Hepatocyte (in vitro differentiated cells): ENCODE measurements at places on chromosomes 5 and 9.
A peak's percentile ranks its signal among the peaks of the same experiment; 100 is the strongest.

DNA sequence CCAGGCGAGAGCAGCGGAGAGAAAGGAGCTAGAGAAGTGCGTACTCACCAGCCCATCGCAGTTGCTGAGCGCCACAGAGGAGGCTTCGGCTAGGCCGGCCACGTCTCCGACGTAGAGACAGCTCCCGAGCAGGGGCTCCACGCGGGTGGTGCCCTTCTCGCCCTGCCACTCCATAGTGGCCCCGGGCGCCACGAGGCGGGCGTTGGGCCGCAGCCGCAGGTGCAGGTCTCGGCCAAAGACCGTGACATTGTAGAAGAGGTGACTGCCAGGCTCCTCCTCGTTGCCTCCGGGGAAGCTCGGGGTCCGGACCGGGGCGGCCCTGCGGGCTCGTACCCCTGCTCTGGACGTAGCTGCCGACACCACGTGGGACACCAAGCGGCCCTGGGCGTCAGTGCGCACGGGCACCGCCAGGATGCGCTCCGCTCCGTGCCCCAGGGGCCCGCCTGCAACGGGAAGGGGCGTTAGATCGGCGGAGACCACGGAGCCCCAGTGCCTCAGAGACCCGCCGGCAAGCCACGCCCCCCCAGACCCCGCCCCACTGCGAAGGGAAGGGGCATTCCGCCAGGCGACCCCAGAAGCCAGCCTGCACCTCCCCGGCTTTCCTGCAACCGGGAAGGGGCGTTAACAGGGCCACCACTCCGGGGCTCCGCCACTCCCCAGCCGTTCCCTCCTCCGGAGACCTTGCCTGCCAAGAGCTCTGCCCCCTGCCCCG, 1.4 kb downstream of the ADAMTS2 start:
- H3K36me3 ChIP-seq, result no peaks in the 10 kb centered on the region
- H3K27ac ChIP-seq, result peak overlapping the region; percentile 33
- DNase-seq, result peak; percentile 67
- H3K4me3 ChIP-seq, result peak overlapping the region; percentile 67
- peaks cover 48% of the 10 kb centered on the region for H3K27me3 ChIP-seq

- H3K4me1 ChIP-seq, result peaks cover 5% of the 10 kb centered on the region
- H3K4me3 ChIP-seq, result no peak overlapping the region
- DNase-seq, result no peak
- H3K27me3 ChIP-seq, result no peaks in the 10 kb centered on the region
Measured at GRCh38 chr5:178476972-178477754, 113.0 kb downstream of the COL23A1 start.

- H3K4me3 ChIP-seq, result no peak overlapping the region
- H3K27ac ChIP-seq, result no peak overlapping the region
- no peaks in the 10 kb centered on the region for H3K4me1 ChIP-seq
- H3K36me3 ChIP-seq, result no peaks in the 10 kb centered on the region
Measured at GRCh38 chr5:38420691-38421390, 135.6 kb downstream of the LIFR start.

GRCh38 chr9:78383130-78383529, 86.2 kb downstream of the PSAT1 start:
- no peaks in the 10 kb centered on the region for H3K4me1 ChIP-seq
- no peak overlapping the region for H3K27ac ChIP-seq
- H3K4me3 ChIP-seq, result no peak overlapping the region
- no peak for DNase-seq
- H3K36me3 ChIP-seq, result no peaks in the 10 kb centered on the region
- H3K27me3 ChIP-seq, result no peaks in the 10 kb centered on the region

DNA sequence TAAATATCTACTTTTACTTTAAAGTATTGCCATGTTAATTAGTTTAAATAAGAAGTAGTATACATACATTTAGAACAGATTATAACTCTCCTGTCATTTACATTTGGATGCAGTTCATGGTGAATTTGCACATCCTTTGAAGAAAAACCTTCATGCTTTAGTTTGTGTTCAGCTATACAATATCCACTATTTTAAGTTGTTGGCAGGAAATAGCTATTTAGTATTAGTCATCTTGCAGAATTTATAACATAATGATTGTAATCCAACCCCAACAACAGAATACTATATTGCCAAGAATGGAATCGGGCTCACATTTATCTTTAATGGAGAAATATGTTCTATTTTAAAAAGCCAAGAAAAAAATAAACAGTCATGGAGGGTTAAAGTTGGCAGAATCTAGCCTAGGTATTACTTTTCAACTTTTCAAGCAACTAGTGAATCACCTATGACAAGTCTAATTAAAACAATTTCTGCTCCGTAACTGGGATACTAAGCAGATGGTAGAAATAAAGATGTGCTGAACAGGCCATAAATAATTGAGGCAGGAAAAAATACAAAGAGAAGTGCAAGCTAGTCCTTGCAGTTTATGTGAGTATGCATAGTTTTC, 1170.6 kb upstream of the NUDT12 start:
- no peaks in the 10 kb centered on the region for H3K36me3 ChIP-seq
- H3K4me3 ChIP-seq, result no peak overlapping the region
- DNase-seq, result no peak
- no peaks in the 10 kb centered on the region for H3K27me3 ChIP-seq
